ENCODE measurements at places on chromosomes 1 and 21.

DNA sequence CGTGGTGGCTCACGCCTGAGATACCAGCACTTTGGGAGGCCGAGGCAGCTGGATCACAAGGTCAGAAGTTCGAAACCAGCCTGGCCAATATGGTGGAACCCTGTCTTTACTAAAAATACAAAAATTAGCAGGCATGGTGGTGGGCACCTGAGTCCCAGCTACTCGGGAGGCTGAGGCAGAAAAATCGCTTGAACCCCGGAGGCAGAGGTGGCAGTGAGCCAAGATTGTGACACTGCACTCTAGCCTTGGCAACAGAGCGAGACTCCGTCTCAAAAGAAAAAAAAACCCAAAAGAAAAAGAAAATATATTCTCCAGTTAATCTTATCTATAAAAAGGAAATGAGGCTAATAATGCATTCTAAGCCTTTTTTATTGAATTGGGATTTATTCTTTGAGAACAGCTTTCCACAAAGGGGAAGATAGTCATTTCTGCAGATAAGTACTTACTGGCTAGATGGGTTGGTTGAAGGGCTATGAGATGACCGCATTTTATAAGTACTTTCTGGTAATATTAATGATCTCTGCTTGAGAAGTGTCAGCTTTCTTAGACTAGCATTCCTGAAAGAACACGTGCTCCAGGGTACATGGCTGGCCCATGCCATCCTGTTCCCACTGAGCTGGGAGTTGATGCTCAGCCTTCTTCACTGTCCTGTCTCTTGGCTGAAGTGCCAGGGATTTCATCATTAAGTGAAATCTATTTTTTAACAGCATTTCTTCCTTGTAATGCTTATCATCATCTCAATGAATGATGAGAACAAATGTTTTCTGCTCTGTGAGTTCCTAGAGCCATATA is 57.9 kb downstream of the SASS6 start:
- DNase-seq = no peak

- no peak for DNase-seq
Measured at GRCh38 chr1:154689083-154689482, 81.1 kb upstream of the ADAR start.

DNA sequence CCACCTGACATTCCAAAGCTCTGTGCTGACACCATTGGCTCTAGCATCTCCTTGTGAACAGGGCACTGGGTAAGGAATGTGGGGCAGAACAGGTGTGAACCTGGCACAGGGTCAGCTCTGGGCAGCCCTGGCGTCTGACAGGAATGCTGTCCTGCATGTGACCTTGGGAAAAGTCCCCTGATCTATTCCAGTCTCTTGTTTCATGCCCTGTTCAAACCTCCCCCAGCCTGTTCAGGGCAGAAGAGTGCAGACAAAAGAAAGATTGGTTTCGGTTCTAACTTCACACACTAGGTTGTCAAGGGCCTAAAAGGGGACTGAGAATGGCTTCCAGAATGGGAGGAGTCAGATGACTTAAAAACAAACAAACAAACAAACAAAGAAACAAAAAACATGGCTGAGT is 27.6 kb upstream of the SDHB start:
- DNase-seq = no peak

DNA sequence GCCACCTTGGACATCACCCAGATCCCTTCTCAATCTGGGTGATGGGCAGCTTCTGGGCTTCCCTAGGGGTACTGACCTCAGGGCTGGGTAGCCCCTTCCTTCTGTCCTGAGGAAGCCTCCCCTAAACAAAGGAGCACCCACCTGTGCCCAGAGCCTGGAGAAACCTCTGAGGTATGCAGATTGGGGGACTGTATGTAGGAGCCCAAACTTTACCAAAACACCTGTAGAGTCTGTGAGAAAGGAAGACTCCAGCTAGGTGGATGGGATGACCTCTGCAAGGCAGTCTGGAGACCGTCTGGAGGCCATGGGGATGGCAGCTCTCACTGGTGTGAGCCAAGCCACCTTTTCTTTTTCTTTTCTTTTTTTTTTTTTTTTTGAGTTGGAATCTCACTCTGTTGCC is 13.7 kb upstream of the LEFTY2 start:
- DNase-seq = no peak

DNA sequence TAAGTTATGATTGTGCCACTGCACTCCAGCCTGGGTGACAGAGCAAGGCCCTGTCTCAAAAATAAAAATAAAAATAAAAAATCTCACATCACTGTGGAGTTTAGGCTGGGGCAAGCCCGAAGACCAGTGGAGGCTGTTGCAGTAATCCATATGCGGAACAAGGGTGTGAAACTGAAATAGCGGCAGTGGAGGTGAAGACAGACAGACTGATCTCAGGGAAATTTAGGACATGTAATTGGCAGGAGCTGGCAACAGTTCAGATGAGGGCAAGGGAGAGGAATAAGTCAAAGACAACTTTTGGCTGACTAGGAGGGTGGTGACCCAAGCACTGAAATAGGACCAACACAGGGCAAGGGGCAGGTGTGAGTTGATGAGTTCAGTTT is 8.4 kb downstream of the ARMH1 start:
- DNase-seq = no peak

- DNase-seq = no peak
Measured at GRCh38 chr1:27572019-27572678, 31.8 kb downstream of the AHDC1 start.

- no peak for DNase-seq
Measured at GRCh38 chr1:6004412-6005123, 12.3 kb upstream of the NPHP4 start.

GRCh38 chr1:19391596-19391981 is 79.5 kb downstream of the SLC66A1 start:
- DNase-seq = peak; percentile 26

- no peak for DNase-seq
Measured at GRCh38 chr1:201456499-201457309, 12.3 kb downstream of the PHLDA3 start.

- no peak for DNase-seq
Measured at GRCh38 chr1:226261818-226262217, 38.4 kb downstream of the MIXL1 start.

- DNase-seq = no peak
Measured at GRCh38 chr21:35510957-35511695, 462.0 kb upstream of the RUNX1 start.

- DNase-seq = no peak
Measured at GRCh38 chr1:12320486-12320885, 90.7 kb downstream of the VPS13D start.

DNA sequence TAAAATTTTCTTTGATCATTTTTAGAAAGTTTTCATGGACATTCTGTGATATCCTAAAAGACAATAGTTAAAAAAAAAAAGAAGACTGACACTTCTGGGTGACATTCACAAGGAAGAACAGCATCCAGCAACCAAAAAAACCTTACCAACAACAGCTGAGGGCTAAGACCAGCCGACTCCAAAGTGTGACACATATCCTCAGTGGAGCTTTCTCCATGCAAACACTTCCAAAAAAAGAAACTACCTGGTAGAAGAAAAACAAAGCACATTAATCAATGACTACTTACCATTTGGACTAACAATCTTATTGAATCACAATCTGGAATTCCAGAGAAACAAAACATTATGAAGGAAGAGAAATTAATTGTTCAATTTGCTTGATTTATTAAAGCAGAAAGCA is 88.2 kb downstream of the IARS2 start:
- no peak for DNase-seq

DNA sequence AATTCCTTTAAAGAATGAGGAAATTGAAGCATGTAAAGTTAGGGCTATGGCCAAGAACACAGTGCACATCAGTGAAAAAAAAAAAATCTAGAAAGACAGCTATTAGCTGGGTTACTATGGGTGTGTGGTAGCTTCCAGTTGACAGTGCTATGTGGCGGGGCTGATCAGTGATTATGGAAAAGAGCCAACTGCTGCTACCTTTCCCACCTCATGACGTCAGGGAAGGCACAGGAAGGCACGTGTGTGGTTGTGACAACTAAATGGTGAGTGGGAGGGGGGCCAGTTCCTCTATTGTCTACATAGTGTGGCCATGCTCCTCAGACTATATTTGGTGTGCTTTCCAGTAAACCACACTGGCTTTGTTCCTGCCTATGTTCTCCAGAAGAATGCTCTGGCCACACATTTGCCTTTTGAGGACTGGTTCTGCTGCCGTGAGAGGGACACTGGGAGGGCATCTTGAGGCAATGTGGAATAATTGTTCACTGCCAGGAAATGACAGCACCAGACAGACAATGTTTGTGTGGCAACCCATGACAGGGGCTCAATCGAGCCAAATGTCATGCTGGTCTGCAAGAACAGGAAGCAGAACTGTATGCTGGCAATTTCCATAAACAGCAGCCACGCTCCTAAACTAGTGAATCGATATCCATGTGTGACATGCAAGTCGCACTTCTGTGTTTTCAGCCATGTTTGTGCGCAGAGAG is 3.0 kb upstream of the SDE2 start:
- DNase-seq = peak; percentile 36

- no peak for DNase-seq
Measured at GRCh38 chr1:21553116-21553926, 44.1 kb downstream of the ALPL start.

GRCh38 chr1:23930270-23930669 is 17.1 kb upstream of the CNR2 start:
- DNase-seq = no peak

- no peak for DNase-seq
Measured at GRCh38 chr1:155082301-155083051, 3.8 kb downstream of the EFNA3 start.

DNA sequence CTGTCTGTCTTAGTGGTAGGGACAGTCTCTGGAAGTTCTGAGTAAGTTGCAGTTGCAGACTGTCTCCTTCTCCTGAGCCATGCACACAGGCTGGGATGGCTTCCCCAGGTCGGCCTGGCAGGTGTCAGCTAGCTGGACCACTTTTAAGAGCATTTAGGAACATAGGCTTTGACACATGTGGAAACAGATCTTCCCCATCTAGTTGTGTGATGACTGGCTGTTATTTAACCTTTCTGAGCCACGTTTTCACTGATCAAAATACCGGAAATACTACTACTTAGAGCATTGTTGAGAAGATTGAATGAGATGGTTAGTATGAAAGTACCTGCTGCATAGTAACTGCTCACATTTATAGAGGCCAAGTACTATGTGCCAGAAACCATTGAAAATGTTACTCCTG is 6.2 kb upstream of the MAPKAPK2 start:
- DNase-seq = no peak

DNA sequence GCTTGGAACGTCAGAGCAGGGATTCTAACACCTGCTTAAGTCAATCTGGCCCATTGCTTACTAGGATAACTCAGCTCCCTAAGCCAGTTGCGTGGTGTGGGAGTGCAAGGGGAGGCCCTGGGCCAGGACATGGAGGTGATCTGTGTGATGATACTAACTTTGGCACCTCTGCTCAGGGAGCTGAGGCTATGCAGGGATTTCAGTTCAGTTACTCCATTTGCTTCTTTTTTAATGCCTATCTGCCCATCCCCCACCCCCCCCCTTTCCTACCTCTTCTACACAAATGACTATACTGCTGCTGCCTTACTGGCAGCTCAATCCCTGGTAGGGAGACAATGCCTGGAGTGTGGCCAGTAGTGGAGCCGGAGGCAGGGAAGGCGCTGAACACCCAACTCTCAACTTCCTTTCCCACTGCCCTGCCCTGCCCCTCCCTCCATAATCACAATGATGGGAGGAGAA is 19.5 kb downstream of the INKA2 start:
- DNase-seq = no peak

GRCh38 chr1:210794445-210794844 is 339.5 kb downstream of the KCNH1 start:
- DNase-seq = no peak

DNA sequence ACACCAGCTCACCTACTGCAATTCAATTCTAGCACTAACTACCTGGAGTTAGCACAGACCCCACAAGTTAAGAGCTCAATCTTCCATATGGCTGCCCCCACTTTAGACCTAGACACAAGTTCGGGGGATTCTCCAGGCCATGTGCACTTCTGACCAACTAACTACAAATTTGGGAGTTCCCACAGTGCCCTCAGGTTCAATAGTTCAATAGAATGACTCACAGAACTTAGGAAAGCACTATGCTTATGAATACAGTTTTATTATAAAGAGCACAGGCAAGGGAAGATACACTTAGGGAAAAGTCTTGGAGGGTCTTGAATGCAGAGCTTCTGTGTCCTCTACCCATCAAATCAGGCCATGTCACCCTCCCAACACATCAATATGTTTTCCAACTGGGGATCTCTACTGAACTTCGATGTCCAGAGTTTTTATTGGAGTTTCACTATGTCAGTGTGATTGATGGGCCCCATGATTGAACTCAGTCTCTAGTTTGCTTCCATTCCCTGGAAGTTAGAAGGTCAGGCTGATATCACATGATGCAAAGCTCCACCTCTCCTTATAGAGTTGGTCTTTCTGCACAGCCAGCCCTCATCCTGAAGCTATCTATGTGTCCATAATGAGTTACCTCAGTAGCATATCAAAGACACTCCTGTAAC is 46.1 kb downstream of the RAVER2 start:
- no peak for DNase-seq

DNA sequence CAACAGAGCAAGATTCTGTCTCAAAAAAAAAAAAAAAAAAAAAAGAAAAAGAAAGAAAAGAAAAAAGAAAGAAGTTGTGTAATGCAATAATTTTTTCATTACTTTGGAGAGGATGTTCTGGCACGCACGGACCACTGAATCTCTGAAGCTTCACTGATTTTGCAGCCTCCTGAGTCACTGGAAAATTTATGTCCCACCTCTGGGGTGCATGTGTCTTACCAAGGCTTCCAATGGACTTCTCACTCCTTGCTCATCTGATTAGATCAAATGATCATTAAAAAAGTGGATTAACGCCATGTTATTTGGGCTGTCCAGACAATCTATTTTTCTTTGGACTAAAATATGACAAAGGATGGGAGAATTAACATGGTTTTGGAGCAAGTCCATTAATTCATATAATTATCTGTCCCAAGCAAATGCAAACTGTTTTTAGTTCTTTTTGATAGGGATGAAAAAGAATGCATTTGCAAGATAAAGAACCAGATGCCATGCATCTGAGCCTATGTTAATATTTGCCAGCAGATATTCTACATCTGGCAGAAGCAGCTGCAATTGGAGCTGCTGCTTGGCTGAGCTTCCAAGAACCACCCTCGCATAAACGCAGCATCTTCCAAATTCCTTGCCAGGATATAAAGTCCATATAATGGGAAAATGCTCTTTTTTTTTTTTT is 10.1 kb upstream of the MAP1LC3C start:
- DNase-seq = no peak
